Large intestine (tissue), 12 donors: ENCODE measurements at places on chromosomes 2 and 18. TPM values are rescaled to one million over a fixed set of nuclear protein-coding genes. Genes with fewer than 3 reads are reported as not detected.
A peak's percentile ranks its signal among the peaks of the same experiment; 100 is the strongest.

- DNase-seq, result no peak
Measured at GRCh38 chr2:143977356-143977755, 542.6 kb downstream of the ZEB2 start.

- no peak for DNase-seq
Measured at GRCh38 chr2:236755278-236755840, 185.7 kb downstream of the ACKR3 start.

DNA sequence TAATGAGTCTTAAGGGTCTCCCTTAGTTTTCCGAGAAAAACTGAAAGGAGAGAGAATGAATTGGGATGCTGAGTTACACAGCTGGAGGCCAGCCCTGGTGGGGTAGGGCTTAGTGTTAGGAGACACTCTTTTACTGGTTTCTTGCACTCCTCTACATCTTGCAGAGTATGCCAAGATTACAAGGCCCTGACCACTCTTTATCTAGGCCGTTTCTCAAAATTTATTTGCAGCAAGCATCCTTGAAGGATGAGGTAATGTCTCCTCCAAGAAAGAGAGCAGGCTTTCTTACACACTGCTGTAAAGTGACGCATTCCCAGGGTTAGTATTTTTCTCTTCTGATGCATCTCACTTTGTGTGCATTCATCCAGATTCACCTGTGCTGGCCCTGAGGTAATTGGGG is 166.2 kb downstream of the TDRD15 start:
- DNase-seq, result no peak

- no peak for DNase-seq
Measured at GRCh38 chr2:43387092-43388062, 161.0 kb upstream of the ZFP36L2 start.

- DNase-seq, result no peak
Measured at GRCh38 chr18:24585996-24586566, 125.6 kb downstream of the HRH4 start.

DNA sequence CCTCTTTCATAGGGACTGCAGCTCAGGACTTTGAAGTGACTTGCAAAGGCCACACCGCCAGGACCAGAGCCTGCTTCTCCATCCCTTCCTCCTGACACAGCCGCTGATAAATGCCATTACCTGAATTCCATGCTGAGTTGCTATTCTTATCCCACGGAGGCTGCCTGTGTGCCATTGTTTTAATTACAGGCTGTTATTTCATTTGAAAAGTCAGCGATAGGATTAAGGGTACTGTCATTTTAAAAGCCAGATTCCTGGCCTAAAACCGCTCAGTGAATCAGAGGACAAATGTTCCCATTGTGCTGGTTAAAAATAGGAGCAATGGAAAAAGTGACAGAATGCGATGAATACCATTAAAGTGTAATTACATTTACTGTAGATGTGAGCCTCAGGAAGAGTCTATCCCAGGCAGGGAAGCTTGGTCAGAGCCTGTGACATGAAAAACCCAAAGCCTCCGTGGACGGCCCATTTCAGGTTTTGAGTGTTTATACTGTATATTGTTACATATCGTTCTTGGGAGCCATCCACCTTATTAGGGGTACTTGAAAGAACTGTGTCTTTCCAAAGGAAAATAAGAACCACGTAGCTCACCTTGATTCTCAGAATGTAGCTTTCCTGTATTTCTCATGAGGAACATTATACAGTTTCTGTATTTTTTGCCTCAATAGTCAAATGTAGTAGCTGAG is 41.3 kb downstream of the PDCL3 start:
- no peak for DNase-seq

DNA sequence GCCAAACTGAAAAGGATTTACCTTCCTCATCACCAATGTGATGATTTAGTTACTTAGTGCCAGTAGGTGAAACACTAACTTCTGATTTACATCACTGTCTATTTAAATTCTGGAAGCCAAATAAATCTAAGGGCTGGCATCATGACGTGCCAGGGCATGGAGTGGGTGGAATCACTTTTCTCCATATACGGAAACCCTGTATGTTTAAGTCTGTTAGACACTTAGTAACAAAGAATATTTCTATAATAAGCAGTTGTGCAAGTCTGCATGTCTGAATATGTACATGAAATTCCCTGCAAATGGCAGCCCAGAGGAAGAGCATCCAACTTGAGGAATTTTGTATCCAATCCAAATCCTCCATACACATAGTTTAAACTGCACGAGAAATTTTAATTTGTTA is 243.1 kb upstream of the SMAD7 start:
- DNase-seq, result no peak

- no peak for DNase-seq
Measured at GRCh38 chr18:41075212-41075611, 879.8 kb upstream of the PIK3C3 start.

DNA sequence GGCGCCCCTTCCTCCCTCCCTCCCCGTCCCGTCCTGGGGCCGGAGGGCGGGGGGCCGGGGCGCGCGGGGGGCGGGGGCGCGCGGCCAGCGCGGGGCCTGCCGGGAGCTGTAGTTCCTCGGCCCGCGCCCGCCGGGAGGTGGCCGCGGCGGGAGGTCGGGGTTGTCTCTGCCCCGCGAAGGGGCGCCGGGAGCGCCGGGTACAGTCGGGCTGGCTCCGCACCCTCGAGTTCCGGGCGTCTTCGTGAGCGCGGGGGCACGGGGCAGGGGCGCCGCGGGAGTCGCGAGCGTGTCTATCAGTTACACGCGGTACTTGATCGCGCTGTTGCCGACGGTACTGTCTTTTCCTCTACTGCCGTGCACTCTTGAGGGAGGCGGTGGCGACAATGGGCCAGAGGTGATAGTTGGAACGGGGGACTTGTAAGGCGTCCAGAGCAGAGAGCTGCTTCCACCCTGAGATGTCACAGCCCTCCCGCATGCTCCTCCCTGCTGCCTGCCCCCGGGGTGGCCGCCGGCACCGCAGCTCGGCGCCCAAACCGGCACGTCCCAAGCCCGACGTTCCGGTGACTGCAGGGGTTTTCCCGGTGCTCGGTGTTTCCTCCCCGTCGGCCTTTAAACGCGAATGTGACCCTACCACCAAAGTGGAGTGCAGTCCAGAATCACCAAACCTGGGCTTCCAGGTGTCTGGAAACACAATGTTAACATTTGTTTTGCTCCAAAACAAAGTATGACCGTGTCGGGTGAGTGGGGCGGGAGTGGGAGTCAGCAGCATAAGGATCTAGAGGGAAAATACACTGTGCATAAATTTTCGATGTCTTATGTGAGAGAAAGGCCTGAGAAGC is at the start of gene PRKD3:
TSS of gene PRKD3 (minus strand) at position 48 of the 839 bp plus-strand sequence. CDS start 8,309 bp downstream, outside the sequence.
- DNase-seq, result peak; percentile 33

DNA sequence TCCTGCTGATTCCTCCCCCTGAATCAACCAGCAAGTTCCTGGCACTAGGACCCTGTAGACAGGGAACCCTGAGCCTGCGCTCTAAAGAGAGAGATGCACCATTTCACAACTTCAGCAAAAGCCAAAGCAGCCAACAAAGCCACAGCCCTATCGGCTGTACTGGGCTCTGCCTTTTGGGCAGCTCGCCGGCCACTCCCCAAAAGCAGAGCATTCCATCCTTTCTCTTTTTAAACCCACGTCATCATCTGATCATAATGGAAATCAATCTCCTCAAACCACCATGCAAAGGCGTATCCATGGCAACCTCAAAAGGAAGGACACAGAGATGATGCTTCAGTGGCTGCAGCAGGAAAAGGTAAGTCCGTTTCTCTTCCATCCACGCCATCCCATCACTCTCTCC is 5.3 kb upstream of the DCTN1 start:
- DNase-seq, result no peak

The OTOF gene
- 5.4 TPM for polyA plus RNA-seq

The ACTG2 gene
- 913 TPM for polyA plus RNA-seq

GRCh38 chr18:8526332-8526731 is 82.9 kb upstream of the RAB12 start:
- DNase-seq, result no peak

DNA sequence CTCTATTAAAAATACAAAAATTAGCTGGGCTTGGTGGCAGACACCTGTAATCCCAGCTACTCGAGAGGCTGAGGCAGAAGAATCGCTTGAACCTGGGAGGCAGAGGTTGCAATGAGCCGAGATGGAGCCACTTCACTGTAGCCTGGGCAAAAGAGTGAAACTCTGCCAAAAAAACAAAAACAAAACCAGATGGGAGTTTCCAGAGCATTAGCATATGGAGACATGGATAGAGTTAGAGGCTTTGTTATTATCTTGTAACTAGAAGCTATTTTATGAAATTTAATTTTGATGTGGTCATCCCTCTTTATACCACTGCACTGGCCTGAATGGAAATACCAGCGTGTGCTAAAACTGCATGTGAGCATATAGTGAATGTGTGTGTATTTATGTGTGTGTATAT is 58.9 kb downstream of the TRAPPC8 start:
- DNase-seq, result no peak

The OTOS gene
- not detected for polyA plus RNA-seq

GRCh38 chr2:3253913-3254441 is 123.6 kb downstream of the EIPR1 start:
- DNase-seq, result no peak

DNA sequence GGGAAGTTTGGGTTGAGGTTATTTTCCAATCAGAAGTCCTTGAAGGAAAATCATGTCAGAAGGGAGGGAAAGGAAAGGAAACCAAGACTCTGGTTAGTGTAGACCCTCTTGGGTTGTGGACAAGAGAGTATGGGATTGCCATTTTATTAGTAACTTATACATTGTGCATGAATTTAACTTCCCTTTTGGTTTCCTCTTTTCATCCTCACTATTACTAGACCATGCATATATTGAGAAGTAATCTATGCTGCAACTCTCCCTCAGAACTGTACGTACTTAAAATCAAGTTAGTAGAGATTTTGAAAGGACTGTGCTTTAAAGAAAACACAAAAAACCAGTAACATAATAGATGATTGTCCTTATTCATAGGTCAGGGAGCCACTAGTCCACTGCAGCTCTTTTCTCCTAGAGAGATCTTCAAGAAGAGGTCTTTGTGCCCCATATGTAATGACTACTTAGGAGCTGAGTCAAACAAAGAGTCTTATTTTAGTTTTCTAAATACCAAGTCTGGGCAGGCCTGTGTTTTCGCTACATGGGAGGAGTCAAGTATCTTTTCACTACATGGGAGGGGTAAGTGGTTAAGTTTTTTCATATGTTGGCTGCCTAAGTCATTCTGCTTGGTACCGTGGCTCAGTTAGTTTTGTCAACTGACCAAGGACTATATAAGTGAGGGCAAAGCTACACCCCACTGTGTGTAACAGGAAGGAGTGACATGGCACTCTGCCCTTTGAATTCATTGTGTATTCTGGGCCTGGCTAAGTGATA is 25.2 kb upstream of the FAM117B start:
- DNase-seq, result no peak

DNA sequence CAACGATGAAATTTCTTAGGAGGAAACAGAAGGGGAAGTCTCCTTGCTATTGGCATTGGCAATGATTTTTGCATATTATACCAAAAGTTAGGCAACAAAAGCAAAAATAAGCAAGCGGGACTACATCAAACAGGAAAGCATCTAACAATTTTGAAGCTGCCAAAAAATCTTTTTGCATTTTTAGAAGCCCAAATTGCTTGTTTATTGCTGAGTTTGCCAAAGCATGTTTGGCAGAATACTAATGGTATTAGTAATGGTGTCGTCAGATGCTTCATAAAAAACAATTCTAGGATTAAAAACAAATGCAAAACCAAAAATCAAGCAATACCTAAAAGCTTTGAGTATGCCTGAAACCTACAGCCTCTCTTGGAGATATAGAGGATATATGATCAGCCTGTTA is 80.0 kb downstream of the GALR1 start:
- no peak for DNase-seq

GRCh38 chr2:83331810-83332209 is 1127.3 kb downstream of the SUCLG1 start:
- DNase-seq, result no peak

DNA sequence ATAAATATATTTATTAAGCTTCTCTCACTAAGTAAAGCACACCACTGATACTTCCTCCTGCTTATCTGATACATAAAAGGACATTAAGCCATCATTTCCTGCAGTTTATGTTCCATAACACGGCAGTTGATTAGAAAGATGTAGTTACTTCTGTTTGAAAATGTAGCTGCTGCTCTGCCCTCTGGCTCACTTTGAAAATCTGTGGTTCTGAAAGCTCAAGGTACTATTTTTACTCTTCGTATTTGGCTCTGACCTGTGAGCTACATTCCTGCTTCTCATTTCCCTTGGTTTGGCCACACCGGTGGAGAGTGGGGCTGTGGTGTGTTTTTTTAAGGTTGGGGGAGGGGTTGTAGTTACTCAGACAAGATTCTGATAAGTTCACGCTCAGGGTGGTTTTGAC is 12.8 kb upstream of the TTN start:
- no peak for DNase-seq

DNA sequence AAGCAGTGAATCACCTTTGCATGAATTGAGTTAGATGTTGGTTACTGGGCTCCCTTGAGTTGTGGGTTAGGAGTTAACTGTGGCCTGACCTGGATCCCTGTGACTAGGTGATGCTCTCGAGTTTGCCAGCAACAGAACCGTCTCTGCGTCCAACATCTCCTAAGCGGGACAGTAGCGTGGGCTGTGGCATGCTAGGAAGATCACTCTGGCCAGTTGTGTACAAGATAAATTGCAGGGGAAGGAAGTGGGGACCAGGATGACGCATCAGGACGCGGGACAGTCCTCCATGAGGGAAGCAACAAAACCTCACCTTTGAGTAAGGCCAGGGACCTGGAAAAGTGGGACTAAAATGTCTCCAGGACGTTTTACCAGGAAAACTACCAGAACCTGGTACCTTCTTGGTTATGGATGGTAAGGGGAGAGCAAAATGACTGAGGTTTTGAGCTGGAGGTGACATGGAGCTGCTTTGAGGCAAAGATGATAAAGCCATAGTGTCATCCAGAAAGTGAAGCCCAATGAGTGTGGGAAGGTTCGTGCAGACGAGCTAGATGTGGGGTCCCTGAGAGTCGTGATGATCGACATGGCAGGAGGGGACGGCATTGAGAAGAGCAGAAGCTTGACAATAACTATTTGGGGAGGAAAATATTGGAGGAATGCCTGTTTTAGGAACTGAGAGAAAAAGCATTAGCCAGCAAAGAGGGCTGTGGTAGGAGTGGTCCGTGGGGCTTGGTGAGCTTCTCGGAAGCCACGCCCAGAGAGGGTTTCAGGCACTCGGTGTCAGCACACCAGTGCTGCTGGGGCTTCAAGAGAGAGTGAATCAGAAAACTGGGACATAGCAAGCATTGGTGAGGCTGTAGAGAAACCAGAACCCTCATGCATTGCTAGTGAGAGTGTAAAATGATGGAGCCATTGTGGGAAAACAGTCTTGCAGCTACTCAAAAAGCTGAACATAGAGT is 95.1 kb downstream of the SMAD7 start:
- DNase-seq, result no peak

The HRH4 gene
- 0.19 TPM for polyA plus RNA-seq

- DNase-seq, result no peak
Measured at GRCh38 chr2:241108271-241109209, 6.5 kb upstream of the MTERF4 start.
